ENCODE measurements at places on chromosomes 4 and X.

GRCh38 chrX:104270212-104270611, 15.5 kb upstream of the ESX1 start:
- DNase-seq: no peak

DNA sequence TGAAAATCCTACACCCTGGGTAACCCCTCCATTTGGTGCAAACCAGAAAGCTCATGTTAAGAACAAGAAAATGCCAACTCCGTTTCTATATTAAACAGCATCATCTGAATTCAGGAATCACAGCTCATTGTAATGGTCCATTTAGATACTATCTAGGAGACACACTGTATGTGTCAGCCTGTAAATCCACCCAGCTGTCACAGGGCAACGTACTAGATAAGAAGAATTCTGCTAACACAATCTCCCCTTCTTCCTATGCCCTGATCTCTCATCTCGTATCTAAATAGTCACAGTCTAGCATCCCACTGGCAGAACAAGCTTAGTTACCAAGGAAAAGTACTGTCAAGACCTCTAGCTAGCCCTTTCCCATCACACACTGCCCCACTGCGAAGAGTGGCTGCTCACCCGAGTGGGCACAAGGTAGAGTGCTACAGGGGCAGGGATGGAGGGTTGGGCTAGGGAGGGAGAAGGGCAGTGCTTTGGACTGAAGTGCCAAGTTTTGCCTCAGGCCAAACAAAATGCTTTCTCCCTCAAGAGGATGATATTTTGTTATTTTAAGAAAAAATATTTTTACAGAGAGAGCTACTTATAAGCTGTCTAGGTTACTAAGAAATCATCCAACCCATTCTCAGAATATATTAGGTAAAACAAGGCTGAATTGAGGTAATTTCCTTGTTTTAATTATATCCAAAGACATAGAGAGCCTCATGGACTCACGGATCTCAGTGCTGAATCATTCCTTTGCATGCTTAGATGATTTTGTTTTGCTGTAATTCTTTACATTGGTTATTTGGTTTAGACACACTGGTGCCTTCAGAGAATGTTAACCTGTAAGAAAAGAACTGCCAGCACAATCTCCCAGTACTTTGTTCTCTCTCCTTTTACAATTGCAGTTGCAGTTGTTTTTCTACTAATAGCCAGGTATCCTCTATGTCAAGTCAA, 196.6 kb downstream of the PRDM5 start:
- no peak for DNase-seq

- DNase-seq: peak; percentile 36
Observed at GRCh38 chr4:132642016-132642817, 506.9 kb upstream of the PCDH10 start.

DNA sequence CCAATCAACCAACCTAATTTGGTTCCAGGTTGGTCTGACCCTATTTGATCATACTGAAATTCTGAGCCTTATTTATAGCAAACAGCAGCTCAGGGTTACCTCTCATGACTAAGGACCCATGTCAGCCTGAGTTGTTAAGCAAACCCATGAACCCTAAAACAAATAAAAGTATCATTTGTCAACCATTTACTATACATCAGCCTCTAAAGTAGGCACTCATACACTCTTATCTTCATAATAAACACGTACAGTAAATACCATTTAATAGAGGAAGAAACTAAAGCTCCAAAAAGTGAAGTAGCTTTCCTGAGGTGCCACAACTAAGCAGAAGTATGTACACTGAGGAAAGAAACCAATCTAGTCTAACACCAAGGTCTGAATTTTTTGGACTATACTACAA, 25.2 kb downstream of the MANBA start:
- DNase-seq: no peak

DNA sequence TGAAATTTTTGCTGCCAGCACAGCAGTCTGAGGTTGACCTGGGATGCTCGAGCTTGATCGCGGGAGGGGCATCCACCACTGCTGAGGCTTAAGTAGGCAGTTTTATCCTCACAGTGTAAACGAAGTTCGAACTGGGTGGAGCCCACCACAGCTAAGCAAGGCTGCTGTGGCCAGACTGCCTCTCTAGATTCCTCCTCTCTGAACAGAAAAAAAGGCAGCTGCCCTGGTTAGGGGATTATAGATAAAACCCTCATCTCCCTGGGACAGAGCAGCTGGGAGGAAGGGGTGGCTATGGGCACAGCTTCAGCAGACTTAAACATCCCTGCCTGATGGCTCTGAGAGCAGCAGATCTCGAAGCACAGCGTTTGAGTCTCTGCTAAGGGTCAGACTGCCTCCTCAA, 314.6 kb downstream of the STPG2 start:
- no peak for DNase-seq

DNA sequence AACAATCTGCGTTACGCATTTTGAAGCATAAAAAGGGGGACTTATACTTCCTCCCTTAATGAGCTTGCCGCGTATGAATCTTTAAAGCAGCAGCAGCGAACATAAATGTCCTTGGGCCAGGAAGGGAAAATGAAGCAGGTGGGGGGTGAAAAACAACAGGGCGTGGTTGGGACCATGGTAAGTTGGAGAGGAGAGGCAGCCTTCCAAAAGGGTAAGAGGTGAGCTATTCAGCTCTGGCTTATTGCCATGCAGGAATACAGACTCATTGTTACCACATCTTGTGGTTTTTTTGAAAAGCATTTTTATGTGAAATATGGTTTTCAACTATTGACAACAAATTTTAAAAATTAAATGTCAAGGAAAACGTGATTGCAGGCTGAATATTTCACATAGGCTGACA, 710.7 kb upstream of the FAM241A start:
- DNase-seq: no peak

- no peak for DNase-seq
Observed at GRCh38 chr4:20890761-20891160, 190.5 kb downstream of the PACRGL start.

DNA sequence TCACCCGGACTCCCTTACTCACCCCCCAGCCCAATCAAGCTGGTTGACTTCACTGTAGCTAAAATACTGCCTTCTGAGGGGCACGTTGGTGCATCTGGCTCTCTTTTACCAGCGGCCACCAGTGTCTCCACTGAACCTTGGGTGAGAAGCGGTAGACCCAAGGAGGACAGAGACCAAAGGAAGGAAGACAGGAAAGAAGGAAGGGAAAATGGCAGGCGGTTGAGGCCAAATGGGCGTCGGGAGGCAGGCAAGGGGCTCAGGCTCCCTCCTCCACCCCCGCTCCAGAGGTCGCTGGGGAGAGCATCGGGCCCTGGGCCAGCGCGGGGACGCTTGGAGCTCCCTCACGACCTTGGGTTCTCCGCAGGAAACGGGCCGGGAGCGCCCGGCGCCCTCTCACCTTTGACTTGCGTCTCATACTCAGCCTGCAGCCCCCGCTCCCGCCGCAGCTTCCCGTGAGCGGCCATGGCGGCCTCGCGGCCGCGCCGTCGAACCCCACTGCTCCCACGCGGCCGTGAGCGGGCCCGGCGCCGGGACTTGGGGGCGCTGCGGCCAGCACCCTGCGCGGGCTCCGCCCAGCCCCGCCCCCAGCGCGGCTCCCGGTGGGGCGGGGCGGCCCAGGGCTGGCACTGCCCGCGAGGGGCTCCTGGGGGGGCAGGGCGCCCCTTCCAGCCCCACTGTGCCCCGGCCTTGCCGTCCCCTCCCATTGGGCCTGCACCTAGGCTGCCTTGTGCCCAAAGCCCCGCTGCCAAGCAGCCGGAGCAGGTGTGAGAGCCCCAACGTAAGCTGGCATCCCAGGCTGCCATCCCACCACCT, at the start of gene ARHGAP4:
Gene ARHGAP4 (minus strand): TSS at position 526 of the 813 bp plus-strand sequence. CDS start 62 bp downstream, at position 464.
- peak; percentile 31 for DNase-seq

- DNase-seq: no peak
Observed at GRCh38 chr4:84877051-84877833, 89.2 kb downstream of the WDFY3 start.

DNA sequence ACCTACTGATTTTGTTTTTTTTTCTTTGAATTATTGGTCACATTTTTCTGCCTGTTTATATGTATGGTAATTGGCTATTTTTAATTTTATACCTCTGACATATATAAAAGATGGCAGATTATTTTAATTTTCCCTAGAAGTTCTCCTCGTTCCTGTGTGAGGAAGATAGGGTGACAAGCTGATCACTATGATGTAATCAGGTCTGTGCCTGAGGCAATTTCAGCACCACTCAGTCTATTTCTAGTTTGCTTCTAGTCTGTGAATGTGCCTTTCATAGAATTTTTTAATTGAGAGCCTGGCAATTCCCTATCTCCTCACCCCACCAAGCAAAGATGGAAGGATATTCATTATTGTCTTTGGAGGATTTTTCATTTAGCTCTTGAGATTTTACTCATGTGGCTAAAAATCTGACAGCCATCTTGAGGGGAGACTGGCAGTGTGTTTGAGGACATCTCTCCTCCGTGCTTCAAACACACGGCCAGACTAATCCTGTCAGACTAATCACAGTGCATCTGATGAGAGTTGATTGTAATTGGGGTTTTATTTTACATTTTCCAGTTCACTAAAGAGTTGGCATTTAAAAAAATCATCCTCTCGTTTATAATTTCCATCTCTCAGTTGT, 500.3 kb downstream of the TRIML1 start:
- no peak for DNase-seq

- no peak for DNase-seq
Observed at GRCh38 chr4:121192013-121192412, 27.9 kb upstream of the TNIP3 start.

GRCh38 chr4:101346351-101347266, 717 bp downstream of the PPP3CA start:
- DNase-seq: peak; percentile 51

DNA sequence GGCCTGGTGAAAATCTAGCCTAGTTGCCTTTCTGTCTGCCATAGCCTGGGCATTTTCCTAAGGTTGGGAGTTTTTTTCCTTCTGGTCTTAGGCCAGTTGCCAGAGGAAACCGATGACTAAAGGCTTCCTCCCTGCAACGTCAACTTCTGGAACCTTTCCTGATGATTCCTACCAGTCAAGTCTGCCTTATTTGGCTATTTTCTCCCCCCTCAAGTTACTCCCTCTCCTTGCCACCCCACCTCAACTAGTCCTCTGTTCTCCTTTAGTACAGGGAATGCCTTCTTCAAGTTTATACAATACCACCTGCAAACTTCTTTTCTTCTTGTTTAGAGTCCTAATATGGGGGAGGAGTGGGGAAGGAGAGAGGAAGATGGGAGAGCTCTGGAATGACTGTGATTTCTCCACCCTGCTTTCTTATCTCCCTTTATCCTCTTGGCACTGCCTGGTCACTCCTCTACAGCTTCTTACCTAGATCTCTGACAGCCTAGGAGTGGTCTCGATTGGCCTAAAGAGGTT, 10.6 kb downstream of the MSN start:
- no peak for DNase-seq

DNA sequence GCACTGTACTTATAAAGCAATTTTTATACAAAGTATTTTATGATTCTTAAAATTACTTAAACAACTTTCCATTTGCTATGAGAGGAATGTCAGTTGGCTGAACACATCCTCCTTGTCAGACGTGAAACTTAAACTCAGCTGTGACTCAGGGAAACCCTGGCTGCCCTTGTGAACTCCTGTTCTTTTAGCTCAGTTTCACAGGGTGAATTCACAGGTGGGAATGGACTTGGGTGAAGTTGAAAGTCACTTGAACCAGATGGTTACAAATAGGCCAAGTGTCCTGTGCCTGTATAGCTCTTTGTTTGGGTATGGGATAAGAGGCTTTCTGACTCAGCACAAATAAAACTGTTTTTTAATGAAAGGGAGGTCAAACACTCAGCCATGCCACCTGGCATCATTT, 67.4 kb upstream of the FAM47B start:
- no peak for DNase-seq

DNA sequence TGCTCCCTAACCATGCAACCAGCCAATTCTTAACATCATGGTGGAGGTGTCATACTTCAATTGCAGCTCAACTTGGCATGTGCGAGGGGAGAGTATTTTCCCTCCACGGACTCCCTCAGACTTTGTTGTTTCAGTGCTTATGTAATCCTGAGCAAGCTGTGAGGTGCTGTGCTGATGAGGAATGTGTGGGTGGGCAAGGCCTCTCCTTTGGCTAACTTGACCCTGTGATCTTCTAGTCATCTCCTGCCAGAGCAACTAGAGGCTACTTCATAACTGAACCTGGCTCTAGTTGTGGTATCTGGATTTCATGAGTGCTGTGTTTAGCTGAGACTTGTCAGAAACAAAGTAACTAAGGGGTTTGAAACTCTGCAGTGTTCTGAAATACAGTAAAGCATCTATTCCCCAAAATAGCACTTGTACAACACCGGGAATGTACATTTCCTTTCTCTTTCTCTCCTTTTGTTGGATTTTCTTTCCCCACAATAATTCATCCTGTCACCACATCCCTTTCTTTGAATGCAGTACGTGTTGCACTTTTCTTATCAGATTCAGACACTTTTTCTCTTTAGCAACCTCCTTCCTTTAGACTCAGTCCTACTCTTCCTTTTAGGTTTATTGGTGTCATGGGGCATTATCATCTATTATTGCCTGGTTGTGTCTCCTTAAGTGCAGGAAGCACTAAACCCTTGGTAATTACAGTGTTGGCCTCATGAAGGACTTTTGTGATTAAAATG, 415.2 kb upstream of the NR3C2 start:
- DNase-seq: no peak

- DNase-seq: no peak
Observed at GRCh38 chr4:8558080-8558960, 21.9 kb upstream of the GPR78 start.

- no peak for DNase-seq
Observed at GRCh38 chr4:88822034-88822789, 124.6 kb upstream of the NAP1L5 start.

GRCh38 chr4:99447079-99447478, 11.9 kb upstream of the ADH7 start:
- DNase-seq: no peak

GRCh38 chrX:111823128-111823527, 52.9 kb upstream of the TRPC5OS start:
- peak; percentile 68 for DNase-seq

DNA sequence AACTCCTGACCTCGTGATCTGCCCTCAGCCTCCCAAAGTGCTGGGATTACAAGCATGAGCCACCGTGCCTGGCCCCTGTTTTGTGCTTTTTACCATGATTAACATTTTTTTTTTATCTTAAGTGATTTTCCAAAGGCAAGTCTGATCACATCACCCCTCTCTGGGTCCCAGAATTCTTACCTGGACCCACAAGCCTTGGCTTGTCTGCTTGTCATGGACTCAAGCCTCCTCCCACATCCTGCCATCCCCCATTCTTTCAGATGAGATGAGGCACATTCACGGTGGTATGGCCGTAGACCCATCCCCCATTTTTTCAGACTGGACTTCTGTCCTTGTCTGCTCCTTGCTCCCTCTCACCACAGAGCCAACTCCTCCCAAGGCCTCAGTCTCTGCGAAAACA, 55.3 kb downstream of the APLN start:
- no peak for DNase-seq

GRCh38 chr4:1604706-1605205, 79.4 kb downstream of the FAM53A start:
- no peak for DNase-seq

DNA sequence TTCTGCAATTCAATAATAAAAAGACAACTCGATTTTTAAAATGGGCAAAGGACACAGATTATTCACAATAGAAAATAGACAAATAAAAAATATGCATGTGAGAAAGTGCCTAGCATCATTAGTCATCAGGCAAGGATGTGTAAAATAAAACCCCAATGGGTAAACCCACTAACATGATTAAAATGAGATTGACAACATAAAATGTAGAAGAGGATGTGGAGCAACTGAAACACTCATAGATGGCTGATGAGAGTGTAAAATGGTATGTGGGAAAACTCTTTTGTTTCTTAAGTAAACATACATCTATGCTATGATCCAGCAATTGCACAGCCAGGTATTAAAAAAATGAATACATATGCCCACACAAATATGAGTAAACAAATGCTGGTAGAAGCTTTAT, 177.6 kb downstream of the IQCM start:
- DNase-seq: no peak

- no peak for DNase-seq
Observed at GRCh38 chrX:101362757-101363156, 14.2 kb upstream of the TIMM8A start.
